ENCODE measurements at places on chromosomes 11 and 22.

DNA sequence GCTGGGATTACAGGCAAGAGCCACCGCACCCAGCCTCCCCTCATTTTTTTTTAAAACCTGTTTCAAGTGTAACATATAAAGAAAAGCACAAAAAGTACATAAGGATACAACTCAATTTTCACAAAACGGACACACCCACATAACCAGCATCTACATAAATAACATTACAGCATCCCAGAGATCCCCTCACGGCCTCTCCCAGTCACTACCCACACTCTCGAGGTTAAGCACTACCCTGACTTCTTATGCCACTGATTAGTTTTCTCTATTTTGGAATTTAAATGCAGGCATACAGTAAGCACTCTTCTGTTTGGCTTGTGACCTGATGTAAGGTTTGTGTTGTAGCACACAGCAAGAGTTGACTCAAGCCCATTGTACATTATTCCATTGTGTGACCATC, 82.5 kb downstream of the CLPB start:
- DNase-seq = no peak

DNA sequence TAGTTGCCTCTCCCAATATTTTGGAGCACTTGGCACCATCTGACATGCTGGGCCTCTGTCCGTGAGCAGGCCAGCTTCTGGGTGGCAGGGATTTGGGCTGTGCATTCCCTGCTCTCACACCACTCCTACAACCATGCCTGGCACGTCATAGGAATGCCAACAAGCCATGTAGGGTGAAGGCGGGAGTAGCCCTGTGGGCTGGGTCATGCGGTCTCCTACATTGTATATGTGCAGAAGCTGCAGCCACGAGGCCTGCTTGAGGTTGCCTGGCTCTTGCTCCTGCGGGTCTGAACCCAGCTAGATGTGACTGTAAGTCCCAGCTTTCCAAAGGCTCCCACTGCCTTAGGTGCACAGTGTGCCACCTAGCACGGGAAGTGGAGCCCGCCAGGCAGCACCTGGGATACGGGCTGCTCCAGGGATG, 14.5 kb downstream of the MYEOV start:
- DNase-seq = no peak

DNA sequence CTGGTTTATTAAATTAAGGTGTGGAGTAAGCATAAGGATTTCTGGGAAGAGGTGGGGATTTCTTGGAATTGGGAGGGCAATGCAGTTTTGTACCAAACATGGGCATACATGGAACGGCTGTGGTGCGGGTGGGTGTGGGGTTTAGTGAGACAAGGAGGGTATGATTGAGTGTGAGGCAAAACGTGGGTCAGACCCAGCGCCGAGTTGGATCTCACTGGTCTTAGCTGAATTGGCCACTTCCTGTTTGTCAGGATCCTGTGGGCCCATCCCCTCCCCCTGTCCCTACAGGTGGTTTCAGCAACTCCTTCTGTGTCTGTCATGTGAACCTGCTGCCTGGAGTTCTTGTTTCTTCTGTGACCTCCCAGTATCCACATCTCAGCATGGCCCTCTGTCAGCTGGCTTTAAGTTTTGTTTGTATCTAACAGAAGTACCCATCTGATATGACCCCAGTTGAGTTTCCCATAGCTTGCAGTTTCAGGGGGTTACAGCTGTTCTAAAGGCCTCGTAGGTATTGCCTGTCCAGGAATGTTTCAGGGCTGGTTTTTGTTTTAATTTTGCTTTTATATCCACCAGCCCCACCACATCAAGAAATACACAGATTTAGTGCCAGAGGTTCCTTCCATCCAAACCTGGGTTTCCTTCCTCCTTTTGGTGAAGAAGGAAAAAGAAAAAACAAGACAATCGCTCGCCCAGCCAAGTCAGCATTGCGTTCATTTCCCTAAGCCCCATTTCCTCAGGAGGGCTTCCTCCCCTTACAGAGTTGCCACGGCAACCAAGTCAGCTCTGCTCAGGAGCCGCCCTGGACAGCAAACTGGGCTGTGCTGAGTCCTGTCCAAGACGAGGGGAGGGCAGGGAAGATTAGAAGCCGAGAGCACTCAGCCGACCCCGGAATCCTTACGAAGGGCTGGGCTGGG, 6.0 kb downstream of the APOL1 start:
- DNase-seq = peak; percentile 23

- DNase-seq = no peak
Observed at GRCh38 chr11:69048031-69048693, 570 bp upstream of the TPCN2 start.

DNA sequence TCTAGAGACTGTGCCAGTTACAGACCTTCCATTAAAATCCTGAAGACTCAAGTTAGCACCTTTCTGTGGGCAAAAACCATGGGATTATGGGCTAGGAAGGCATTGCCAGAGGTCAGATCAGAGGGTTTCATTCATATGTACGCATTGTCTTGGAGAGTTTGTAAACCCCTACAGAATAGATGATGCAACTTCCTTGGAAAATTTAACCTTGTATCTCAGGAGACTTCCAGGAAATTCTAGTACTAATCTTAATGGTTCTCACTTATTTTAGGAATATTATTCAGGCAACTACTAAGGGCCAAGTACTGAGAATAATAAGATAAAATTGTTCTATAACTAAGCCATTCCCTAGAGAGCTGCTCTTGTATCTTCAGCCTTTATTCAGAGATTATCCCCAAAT, 6.9 kb downstream of the OLFML1 start:
- no peak for DNase-seq

- DNase-seq = no peak
Observed at GRCh38 chr11:65208785-65209710, 27.3 kb downstream of the CAPN1 start.
